ENCODE measurements at places on chromosomes 7 and 10.

- no peaks in the 10 kb centered on the region for H3K36me3 ChIP-seq
- H3K4me3 ChIP-seq: peak overlapping the region; percentile 64
- peak overlapping the region; percentile 90 for H3K27ac ChIP-seq
- H3K4me1 ChIP-seq: peaks cover 57% of the 10 kb centered on the region
- peaks cover 2% of the 10 kb centered on the region for H3K27me3 ChIP-seq
Observed at GRCh38 chr10:3749600-3749999, 35.4 kb downstream of the KLF6 start.

GRCh38 chr7:70372768-70373515 is 759.0 kb upstream of the GALNT17 start:
- H3K36me3 ChIP-seq: no peaks in the 10 kb centered on the region
- peaks cover 55% of the 10 kb centered on the region for H3K4me1 ChIP-seq

- H3K27me3 ChIP-seq: peaks cover 24% of the 10 kb centered on the region
- no peaks in the 10 kb centered on the region for H3K36me3 ChIP-seq
- peaks cover 46% of the 10 kb centered on the region for H3K4me1 ChIP-seq
- DNase-seq: no peak
Observed at GRCh38 chr10:117260084-117260483, 19.2 kb downstream of the SLC18A2 start.

GRCh38 chr7:28890137-28890536 is 68.0 kb downstream of the TRIL start:
- H3K36me3 ChIP-seq: no peaks in the 10 kb centered on the region
- no peak for DNase-seq
- H3K4me1 ChIP-seq: peaks cover 19% of the 10 kb centered on the region
- no peak overlapping the region for H3K4me3 ChIP-seq
- no peak overlapping the region for H3K27ac ChIP-seq
- no peaks in the 10 kb centered on the region for H3K27me3 ChIP-seq

DNA sequence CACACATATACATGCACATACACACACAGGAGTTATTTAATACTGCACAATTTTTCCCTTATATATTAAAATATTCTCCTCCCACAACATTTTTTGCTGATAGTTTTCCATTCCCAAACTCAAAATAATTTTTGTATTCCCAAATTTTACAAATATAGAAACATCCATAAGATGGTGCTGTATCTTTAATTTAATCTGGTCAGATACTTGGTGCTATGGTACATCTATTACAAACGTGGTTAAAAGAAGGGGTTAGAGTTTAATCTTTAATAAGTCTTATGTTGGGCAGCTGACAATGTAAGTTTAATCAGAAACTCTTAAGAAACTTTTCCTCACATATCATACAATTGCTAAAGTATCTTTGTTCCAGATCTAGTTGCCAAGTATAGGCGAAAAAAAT is 10.2 kb upstream of the CADPS2 start:
- H3K36me3 ChIP-seq: no peaks in the 10 kb centered on the region
- no peaks in the 10 kb centered on the region for H3K4me1 ChIP-seq
- no peak overlapping the region for H3K27ac ChIP-seq
- DNase-seq: no peak

DNA sequence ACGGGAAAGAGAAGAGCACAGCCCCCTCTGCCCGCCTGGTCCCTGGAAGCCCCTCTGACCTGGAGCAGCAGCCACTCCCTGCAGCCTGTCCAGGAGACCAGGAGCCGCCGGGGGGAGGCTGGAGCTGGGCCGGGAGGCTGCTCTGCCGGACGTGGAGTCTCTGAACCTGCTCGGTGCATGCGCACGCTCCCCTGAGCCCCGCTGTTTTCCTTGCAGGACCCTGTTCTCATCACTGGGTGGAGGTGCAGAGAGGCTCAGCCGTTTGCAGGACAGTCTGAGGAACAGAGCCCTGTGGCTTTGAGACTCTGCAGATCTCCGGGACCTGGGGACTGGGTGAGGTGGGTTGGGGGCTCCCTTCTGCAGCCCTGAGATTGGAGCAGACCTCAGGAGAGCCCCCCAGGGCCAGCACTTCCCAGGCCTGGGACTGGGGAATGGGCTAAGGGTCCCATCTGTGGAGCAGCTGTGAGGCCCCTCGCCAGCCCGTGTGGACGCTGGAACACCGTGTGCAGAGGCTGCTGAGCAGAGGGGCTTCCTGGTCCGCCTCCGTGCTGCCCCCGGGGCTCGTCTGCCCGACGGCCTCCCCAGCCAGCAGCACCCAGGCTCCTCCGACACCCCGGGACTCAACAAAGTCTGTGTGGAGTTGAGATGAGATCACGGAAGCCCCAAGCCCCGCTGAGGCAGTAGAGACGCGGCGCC is 48.5 kb upstream of the ADGRA1 start:
- no peaks in the 10 kb centered on the region for H3K27me3 ChIP-seq
- peak; percentile 55 for DNase-seq
- no peaks in the 10 kb centered on the region for H3K36me3 ChIP-seq
- no peak overlapping the region for H3K27ac ChIP-seq
- H3K4me3 ChIP-seq: no peak overlapping the region
- peaks cover 65% of the 10 kb centered on the region for H3K4me1 ChIP-seq

- H3K4me3 ChIP-seq: no peak overlapping the region
- H3K36me3 ChIP-seq: no peaks in the 10 kb centered on the region
- no peak overlapping the region for H3K27ac ChIP-seq
Observed at GRCh38 chr10:30639946-30640786, 10.6 kb upstream of the LYZL2 start.

DNA sequence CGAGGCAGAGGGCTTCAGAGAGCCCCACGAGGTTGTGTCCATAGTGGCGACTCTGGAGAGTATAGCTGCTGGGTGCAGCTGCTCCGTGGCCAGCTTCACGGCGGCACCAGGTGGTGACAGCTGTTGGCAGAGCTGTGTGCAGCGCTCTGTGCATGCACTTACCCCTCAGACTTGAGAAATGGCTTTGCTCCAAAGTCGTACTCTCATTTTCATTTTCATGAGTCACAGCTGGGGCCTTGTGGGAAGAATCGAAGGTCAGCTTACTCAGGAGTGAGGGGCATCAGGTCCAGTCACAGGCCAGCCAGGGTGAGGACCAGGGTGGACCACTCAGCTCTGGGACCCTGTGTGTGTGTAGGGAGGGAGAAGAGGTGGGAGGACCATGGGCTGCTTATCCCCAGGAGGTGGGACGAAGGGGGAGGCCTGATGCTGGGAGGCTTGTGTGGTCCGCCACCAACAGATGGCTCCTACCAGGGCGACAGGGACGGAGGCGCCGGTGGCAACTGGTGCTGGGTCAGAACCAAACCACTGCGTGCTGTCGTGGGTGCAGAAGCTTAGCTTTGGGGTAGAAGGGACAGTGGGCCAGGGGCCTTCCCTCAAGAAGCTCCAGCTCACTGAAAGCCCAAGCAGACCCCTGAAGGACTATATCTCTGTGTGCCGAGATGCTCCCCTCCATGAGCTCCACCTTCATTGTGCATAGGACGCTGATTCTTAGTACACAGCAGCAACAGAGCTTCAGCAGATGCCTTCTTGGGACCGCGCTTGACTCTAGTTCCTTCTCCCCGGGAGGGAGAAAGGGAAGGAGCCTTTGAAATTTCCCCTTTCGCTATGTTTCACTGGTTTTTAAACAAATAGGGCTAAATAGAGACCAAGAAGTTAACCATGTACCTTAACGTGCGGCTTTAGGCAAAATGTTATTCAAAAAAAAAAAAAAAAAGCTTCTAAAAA is 225.0 kb downstream of the CELF2 start:
- peaks cover 2% of the 10 kb centered on the region for H3K27me3 ChIP-seq
- no peak overlapping the region for H3K27ac ChIP-seq
- H3K36me3 ChIP-seq: no peaks in the 10 kb centered on the region
- H3K4me3 ChIP-seq: no peak overlapping the region
- DNase-seq: no peak

GRCh38 chr10:14200698-14201544 is 129.8 kb downstream of the FRMD4A start:
- DNase-seq: peak; percentile 53
- H3K27ac ChIP-seq: peak overlapping the region; percentile 78
- H3K27me3 ChIP-seq: peaks cover 13% of the 10 kb centered on the region

DNA sequence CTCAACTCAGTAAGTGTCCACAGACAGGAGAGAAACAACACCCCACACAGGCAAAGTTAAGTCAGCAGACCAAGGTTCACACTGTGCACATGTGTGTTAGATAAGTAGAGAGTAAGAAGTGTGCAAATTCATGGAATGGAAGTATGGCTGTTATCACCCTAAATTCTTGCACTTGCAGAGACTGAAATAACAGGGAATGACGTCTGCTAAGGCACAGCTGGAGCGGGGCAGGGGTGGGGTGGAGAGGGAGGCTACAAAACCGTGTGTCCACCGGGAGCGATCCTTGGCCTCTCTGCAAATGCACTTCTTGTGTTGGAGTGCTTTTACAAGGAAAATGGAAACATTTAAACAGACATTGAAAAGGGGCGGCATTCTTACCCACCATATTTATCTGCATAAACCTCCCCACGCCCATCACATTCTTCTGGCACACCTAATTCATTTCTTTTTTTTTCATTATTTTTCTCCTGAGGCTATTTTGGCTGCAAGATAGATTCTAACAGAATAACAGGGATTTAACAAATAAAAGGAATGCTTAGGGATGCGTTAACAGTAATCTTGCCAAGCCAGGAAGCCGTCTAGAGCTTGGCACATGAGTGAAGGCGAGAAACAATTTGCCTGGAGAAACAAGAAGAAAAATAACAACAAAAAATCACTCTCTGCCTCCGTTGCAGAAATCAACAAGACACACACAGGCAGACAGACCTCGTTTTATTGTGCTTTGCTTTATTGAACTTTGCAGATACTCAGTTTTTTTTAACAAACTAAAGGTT is 30.1 kb downstream of the TNS3 start:
- no peak for DNase-seq
- no peak overlapping the region for H3K4me3 ChIP-seq
- H3K4me1 ChIP-seq: peaks cover 18% of the 10 kb centered on the region

- peaks cover 92% of the 10 kb centered on the region for H3K4me1 ChIP-seq
- DNase-seq: no peak
- no peak overlapping the region for H3K4me3 ChIP-seq
- peaks cover 11% of the 10 kb centered on the region for H3K27me3 ChIP-seq
- H3K27ac ChIP-seq: peak overlapping the region; percentile 84
Observed at GRCh38 chr7:70572571-70572970, 559.4 kb upstream of the GALNT17 start.

GRCh38 chr10:58089739-58090138 is 178.0 kb downstream of the IPMK start:
- H3K27ac ChIP-seq: no peak overlapping the region
- peaks cover 2% of the 10 kb centered on the region for H3K27me3 ChIP-seq
- H3K4me1 ChIP-seq: no peaks in the 10 kb centered on the region
- H3K4me3 ChIP-seq: no peak overlapping the region
- no peak for DNase-seq

- no peak overlapping the region for H3K27ac ChIP-seq
- H3K4me3 ChIP-seq: no peak overlapping the region
- DNase-seq: no peak
- H3K4me1 ChIP-seq: peaks cover 14% of the 10 kb centered on the region
Observed at GRCh38 chr7:25056368-25056767, 68.7 kb downstream of the CYCS start.

GRCh38 chr10:125201108-125201524 is 40.8 kb upstream of the CTBP2 start:
- H3K4me1 ChIP-seq: no peaks in the 10 kb centered on the region
- no peak overlapping the region for H3K4me3 ChIP-seq
- H3K27ac ChIP-seq: no peak overlapping the region
- no peaks in the 10 kb centered on the region for H3K36me3 ChIP-seq
- no peak for DNase-seq

DNA sequence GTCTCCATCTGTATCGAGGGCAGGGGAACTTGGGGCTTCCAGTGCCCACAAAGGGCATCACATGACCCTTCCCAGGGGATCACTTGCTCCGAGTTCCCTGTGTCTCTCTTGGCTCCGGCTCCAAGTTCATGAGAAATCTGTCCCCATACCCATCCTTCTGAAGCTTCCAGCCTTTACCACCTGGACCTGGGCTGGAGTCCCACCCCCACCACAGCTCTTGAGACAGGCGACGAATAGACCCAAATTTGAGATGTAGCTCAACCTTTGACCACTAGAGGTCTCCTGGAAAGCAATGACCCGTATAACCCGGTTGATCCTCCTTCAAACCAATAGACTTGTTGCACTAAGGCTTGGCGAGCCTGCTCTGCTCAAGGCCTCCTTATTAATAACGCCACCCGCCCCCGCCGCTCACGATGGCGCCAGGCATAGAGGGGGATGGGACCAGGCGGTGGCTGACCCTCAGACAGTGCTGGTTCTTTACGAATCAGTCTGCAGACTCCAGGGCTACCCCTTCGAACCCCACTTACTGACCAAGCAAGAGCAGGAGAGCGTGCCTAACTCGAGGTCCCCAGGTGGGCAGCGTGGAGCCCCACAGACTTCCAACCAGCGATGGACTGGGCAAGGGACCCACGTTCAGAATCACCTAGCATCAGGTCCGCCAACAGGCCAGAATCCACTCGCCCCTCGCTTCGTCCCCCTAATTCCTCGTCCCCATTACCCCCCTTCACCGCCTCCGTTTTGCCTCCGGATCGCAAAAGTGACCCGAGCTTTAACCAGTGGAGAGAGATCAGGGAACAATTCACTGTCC is 4.4 kb upstream of the ARID5B start:
- peak overlapping the region; percentile 75 for H3K27ac ChIP-seq
- peak; percentile 56 for DNase-seq
- peaks cover 17% of the 10 kb centered on the region for H3K27me3 ChIP-seq

- peaks cover 3% of the 10 kb centered on the region for H3K27me3 ChIP-seq
- no peak overlapping the region for H3K4me3 ChIP-seq
- no peak for DNase-seq
- no peak overlapping the region for H3K27ac ChIP-seq
Observed at GRCh38 chr10:104809288-104810090, 168.4 kb downstream of the SORCS3 start.

DNA sequence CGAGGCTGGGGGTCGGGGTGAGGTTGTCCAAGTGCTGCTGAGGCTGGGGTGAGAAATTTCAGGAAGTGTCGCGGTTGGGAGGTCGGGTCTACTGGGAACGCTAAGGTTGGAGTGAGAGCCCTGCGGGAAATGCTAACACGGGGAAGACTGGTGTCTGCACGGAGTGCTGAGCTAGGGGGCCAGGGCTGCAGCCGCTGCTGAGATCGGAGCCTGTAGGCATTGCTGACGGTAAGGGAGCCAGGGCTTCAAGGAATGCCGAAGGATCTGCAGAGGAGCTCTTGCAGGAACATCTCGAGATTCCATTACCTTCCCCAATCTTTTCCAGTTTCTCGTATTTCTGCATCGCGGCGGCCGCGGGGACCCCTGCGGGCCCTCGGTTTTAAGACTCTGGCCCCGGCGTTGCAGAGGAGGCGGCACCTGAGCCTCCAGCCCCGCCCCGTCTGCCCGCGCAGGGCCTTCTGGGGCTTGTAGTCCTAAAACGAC is at the start of gene CDK5:
Gene CDK5 (minus strand): TSS at position 392 of the 483 bp plus-strand sequence. CDS start 49 bp downstream, at position 343.
- H3K27ac ChIP-seq: peak within 1 kb of the TSS; percentile 77
- peaks cover 36% of the 10 kb centered on the region for H3K27me3 ChIP-seq
- peak within 1 kb of the TSS; percentile 92 for H3K4me3 ChIP-seq
- peaks cover 49% of the 10 kb centered on the region for H3K4me1 ChIP-seq
- no peak for DNase-seq

DNA sequence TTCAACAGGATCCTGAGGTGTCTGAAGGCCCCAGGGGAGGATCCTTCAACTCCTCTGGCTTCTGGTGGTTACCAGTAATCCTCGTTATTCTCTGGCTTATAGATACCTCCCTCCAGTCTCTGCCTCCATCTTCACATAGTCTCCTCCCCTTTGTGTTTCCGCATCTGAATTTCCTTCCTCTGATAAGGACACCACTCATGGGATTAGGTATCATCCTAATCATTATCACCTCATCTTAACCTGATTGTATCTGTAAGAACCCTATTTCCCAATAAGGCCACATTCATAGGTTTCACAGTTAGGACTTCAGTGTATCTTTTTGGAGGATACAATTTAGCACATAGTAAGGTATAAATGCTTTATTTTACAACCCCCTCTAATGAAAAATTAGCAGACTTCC is 1189.2 kb downstream of the CNTNAP2 start:
- no peak overlapping the region for H3K27ac ChIP-seq
- peaks cover 5% of the 10 kb centered on the region for H3K4me1 ChIP-seq
- H3K36me3 ChIP-seq: no peaks in the 10 kb centered on the region
- no peaks in the 10 kb centered on the region for H3K27me3 ChIP-seq
- no peak for DNase-seq

All from nephron progenitor cell (in vitro differentiated cells).